Stimulated activated CD8-positive, alpha-beta memory T cell treated with anti-CD3 and anti-CD28 coated beads, Interleukin-2, amount 100 ng/mL, for 1 hour (primary cell): ENCODE measurements at places on chromosomes 3 and 15.

GRCh38 chr15:36753173-36753572 is 173.7 kb downstream of the CDIN1 start:
- no peak for DNase-seq

DNA sequence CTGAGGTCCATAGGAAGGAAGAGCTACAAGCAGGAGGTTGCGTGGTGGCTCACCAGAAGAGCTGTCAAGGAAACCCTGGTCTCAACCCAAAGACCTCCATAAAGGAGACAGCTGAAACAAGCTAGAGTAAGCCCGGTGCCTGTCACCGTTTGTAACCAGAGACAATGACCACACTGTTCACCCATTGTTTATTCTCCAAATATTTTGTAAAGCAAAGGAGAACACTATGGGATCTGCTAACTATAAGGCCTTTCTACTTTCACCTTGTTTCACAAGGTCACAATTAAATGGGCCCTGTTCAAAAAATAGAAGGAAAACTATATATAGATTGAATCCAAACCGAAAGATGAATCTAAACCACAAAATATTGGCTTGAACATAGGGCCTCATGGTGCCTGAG is 128.9 kb upstream of the TPRG1 start:
- DNase-seq: no peak

DNA sequence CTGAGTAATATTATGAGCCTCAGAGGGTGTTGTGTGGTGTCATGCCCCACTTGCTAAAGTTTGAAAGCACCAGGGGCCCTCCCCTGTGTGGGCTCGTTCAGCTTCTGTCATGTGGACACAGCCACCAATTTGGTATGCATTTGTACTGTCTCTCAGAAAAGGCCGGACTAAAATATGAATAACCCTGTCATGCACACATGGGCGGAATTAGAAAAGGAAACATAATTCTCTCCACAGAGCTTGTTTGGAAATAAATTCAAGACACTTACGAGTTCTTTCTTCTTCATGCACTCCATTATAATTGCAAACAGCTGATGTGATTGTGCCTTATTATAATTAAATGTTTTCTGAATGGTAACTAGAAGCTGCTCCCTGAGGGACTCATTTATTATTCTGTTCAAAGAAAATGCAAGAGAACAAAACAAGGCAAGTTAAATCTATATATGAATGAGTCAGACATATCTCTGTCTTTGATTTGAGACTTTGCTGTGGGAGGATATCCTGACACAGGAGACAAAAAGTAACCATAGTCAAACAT is 39.1 kb downstream of the TRPM1 start:
- DNase-seq: no peak

DNA sequence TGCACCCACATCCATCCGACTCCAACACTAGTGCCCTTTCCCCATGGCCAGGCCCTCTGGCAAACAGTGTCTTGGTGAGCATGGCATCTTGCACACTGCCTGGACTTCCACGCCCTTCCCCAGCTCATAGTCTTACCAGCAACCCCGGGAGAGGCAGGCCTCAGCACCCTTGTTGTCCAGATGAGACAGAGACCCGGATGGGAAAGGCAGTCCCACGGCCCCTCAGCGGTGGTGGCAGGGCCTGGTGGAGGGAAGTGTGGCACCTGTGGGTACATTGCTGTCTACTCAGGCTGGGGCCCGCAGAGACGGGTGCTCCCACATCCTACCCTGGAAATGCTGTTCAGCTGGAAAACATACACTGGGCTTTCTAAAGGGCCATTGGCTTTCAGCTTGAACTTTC is 28.4 kb downstream of the HDAC11 start:
- DNase-seq: no peak

DNA sequence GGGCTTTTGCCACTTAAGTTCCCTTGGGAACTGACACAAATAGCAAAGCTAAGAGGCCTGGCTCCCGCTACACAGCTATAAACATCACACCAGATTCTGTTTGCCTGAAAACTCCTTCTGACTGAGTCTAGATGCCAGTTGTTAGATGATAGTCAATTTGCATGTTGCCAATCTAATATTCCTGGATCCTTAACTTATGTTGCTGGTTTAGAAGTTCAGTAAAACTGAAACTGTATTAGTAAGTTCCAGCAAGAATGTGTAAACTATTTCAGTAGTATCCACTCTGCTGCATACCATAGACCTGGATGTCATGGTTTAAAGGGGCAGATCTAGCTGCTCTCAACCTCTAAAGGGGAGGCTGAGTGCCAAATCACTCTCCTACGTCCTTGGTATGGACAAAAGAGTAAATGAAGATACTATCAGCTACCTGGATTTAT is 27.1 kb upstream of the LACTB start:
- no peak for DNase-seq

- DNase-seq: no peak
Measured at GRCh38 chr3:45414823-45415222, 26.4 kb downstream of the LARS2 start.

DNA sequence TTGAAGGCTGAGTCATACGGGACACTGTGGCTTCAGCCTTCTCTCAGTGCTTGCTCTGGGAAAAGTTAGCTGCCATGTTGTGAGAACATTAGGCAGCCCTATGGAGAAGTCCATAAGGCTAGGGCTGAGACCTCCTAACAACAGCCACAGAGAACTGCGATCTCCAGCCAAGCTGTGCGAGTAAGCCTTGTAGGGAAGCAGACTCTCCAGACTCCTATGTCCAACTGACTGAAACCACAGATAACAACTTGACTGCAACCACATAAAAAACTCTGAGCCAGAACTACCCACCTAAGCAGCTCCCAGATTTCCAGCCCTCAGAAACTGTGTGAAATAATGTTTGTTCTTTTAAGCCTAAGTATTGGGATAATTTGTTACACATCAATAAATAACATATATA is 40.7 kb downstream of the DENND6A start:
- no peak for DNase-seq

- DNase-seq: no peak
Measured at GRCh38 chr3:118187221-118187620, 847.4 kb downstream of the IGSF11 start.

- DNase-seq: no peak
Measured at GRCh38 chr3:148280623-148281242, 417.0 kb upstream of the AGTR1 start.

GRCh38 chr15:50685976-50686468 is 575 bp downstream of the TRPM7 start:
- DNase-seq: peak; percentile 38

DNA sequence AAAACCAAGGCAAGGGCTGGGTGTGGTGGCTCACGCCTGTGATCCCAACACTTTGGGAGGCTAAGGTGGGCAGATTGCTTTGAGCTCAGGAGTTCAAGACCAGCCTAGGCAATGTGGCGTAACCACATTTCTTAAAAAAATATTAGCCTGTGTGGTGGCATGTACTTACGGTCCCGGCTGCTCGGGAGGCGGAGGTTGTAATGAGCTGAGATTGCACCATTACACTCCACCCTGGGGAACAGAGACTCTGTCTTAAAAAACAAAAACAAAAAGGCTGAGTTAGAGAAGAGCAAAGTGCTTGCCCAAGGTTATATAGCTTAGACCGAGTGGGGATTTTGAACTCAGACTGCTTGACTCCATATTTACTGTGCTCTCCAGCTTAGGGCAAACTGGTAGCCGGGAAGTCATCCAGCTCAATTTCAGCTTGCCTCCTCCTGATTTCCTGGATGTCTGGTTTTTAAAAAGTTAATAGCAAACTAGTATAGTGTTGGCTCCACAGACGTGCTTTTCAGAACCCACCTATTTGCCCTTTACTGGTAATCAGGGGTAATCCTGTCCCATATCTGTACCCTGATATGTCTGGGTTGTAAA is 138.9 kb downstream of the CACNA1D start:
- DNase-seq: no peak

DNA sequence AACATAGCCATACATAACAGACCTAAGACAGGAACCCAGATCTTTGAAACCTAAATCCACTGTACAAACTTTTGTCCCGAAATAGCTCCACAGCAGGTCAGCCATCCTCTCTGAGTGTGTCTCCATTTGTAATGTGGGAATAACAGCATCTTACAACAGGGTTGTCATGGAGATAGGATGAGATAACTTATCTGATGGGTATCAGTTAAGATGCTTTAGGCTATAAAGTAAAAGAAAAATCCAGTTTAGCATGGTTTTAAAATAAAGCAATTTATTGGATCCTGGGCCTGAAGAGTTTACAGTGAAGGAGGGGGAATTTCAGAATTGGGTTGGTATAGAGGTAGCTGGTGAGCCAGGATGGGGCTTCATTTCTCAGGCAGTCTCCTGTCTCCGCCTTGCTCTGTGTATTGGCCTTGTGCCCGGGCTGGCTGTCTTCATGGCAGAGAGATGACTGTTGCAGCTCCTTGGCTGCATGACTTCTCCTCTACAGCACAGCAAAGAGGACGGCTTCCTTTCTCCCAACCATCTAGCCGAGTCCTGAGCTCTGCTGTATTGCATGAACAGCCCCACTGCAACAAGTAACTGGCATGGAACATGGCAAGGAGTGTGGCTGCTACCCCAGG is 131.9 kb upstream of the PROK2 start:
- DNase-seq: no peak
